Adrenal gland (tissue), 19 donors: ENCODE measurements at places on chromosomes 2 and 18.
A peak's percentile ranks its signal among the peaks of the same experiment; 100 is the strongest.

- no peak for DNase-seq
Observed at GRCh38 chr18:5516841-5517240, 27.0 kb downstream of the EPB41L3 start.

DNA sequence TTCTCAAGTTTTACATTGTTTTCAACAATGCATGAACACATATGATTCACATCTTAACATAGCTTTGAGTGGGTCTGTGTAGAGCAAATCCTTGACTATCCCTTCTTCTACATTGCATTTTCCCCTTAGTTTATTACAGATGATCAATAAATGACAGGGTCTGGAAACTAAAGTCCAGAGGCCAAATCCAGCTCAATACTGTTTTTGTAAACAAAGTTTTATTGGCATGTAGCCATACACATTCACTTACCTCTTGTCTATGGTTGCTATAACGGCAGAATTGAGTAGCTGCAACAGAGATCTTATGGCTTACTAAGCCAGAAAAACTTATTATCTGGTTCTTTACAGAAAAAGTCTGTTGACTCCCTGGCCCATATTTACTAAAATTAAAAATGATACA, 12.8 kb downstream of the FANCL start:
- no peak for DNase-seq

- DNase-seq = no peak
Observed at GRCh38 chr18:37019157-37019827, 190.4 kb downstream of the KIAA1328 start.

GRCh38 chr2:165547900-165548299, 78.4 kb downstream of the CSRNP3 start:
- no peak for DNase-seq

GRCh38 chr18:70036771-70037347, 89.2 kb upstream of the CD226 start:
- no peak for DNase-seq

GRCh38 chr2:239224199-239224570, 176.6 kb downstream of the HDAC4 start:
- no peak for DNase-seq

DNA sequence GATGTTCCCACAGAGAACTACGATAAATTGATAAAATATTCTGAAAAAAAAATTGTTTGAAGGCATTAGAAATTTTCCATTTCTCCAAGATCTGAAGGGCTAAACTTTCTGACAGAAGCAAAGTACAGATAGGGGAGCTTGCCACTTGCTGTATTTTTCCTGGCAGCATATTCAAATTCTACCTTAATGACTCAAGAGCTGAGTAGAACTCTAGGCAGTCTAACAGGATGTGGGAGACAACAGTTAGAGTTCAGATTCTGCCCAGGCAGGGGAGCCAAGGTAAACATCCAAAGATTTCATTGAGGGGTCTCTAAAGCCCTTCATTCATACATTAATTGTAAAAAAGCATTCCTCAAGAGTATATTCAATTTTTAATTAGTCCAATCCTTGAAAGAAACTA, 46.0 kb upstream of the RIT2 start:
- no peak for DNase-seq

DNA sequence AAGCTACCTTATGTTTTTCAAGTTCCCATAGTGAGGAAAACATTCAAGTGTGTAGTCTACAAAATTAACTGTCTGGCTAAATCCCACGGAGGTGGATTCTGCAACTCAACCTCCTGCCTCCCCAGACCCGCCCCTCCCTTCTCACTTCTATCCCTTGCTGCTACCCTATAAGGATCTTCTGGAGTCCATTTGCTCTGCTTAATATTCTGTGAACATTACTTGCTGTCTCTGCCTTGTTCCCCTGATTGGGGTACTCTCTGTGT, 163.2 kb downstream of the KCNE4 start:
- no peak for DNase-seq

GRCh38 chr2:138521821-138522220, 20.3 kb downstream of the SPOPL start:
- DNase-seq = no peak

- DNase-seq = no peak
Observed at GRCh38 chr2:199569336-199569735, 111.6 kb upstream of the SATB2 start.

DNA sequence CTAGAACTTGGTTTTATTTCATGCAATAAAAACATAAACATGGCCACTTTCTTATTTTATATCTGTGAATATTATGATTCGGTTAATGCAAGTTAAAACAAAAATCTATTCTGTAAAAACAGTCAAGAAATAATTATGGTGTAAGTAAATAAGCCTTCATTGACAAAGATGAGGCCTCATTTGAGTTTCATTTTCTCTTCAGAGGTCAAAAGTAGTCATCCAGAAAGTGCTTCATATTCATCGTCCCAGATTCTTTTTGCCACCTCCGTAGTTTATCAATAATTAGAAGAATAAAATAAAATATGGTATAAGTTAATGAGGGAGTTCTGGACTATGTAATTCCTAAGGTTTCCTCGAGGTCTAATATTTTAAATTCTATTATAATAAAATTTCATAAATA, 19.4 kb upstream of the HNRNPA3 start:
- DNase-seq = no peak

DNA sequence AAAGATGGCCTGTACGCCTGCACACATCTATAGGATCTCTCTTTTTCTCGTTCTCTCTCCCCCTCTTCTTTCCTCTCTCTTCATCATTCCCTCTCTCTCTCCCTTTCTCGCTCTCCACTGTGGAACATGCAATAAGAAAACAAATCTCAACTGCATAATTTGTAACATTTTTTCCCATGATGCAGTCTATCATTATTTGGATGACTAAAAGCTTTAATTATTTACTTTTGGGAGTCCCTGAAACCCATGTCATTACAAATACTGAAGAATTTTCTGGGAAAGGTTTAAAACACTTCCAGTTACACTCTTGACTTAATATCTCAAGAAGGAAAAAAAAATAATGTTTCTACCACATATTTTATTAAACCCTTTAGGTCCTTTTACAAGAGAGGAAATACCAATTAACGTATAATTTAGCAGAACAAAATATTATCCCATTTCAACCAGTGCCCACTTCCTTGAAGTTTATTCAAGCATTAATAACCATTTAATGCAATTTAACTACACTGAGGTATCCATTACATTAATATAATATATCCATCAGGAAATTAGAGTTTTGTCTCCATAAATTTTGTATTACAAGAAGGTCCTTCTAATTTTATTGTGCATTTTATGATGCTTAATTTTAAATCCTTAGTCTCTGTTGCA, 1615.2 kb upstream of the ACVR2A start:
- DNase-seq = no peak

DNA sequence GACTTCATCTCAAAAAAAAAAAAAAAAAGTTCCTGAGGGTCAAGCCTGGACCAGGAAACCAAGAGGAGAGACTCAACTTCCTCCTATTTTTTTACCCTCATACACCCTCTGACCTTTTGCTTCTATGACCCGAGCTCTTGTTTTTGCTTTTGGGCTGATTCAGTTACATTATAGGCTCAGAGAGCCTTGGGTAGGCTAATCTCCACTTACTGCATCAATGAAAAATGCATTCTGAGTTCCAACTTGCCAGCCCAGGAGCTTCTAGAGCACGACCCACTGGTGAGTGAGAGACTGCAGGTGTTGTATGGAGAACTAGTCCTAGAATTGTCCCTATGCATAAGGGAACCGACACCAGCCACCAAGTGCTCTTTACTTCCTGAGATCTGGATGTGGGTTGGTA, 91.1 kb downstream of the CABLES1 start:
- no peak for DNase-seq

DNA sequence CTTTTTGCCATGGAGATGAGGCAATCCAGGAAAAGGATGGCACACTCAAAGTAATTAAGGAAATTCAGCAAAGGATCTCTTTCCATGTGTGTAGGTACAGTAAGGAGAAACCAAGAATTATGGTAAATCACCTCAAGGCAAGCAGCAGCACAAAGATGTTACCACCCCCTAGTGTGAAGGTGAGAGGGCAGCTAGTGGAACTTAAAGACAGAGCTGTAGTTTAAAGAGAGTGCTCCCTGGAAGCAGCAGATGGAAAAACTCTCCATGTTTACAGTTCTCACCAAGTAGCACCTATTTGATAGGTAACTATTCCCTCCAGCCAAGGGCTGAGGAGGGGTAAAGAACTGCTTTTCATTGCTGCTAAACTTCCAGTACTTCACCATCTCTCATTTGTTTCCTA, 860.4 kb upstream of the CRIM1 start:
- DNase-seq = no peak

DNA sequence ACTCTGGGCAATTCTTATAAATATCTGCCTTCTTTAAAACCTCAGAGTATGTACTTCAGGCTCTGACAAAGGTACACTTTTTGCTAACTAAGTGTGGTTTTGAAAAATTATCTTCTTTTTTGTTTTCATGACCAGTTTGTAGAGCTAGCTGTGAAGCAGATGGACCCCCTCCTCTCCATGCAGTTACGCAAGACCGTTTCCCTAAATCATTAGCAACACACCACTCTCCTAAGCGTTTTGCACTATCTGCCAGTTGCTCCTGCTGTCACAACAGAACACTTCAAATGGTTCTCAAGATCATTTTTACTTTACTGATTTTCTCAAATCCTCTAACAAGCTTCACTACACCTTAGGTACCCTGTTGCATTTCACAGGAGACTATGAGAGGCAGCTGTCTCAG, 53.3 kb downstream of the GULP1 start:
- DNase-seq = no peak

GRCh38 chr18:21242141-21242779, at the start of gene GREB1L:
TSS of gene GREB1L (plus strand) at chr18:21242232. CDS start at chr18:21383519, 141,287 bp downstream.
- DNase-seq = peak; percentile 55

GRCh38 chr18:79796531-79797405, 970 bp upstream of the KCNG2 start:
- no peak for DNase-seq

DNA sequence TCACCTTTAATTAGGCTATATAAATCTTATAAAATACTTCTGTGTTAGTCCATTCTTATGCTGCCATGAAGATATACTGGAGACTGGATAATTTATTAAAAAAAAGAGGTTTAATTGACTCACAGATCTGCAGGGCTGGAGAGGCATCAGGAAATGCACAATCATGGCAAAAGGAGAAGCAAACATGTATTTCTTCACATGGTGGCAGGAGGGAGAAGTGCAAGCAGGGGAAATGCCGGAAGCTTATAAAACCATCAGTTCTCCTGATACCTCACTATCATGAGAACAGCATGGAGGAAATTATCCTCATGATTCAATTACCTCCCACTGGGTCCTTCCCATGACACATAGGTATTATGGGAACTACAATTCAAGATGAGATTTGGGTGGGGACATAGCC, 504.4 kb downstream of the RIT2 start:
- no peak for DNase-seq

DNA sequence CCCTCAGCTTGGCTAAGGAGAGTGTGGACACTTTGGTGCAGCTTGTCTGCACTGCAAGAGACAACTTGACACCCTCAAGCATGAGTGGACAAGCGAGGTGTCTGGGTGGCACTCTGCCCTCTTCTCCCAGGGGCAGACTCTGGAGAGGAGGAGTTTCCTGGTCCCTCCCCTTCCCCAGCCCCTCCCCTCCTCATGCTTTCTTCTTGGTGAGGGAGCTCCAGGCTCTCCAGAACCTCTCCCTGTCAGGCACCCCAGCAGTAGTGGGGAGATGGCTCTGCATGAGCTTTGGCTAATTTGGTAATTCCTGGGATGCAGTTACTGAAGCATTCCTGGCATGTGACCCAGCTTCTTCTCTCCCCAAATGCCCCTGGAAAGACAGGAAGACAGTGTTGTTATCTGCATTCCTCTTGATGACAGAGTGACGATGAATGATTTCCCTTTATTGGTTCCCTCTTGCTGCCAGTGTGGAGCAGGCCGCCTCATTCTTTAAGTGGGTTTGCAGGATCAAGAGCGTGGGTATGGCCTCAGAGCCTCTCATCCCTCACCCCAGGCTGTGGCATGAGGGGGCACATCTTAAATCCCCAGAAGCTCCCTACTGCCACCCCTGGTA, 89.2 kb downstream of the STPG4 start:
- no peak for DNase-seq

GRCh38 chr2:64023485-64024258, 4.4 kb upstream of the VPS54 start:
- DNase-seq = no peak

GRCh38 chr2:85601771-85602475, 575 bp downstream of the TMEM150A start:
- peak; percentile 82 for DNase-seq

- DNase-seq = no peak
Observed at GRCh38 chr2:160356485-160356884, 137.1 kb downstream of the RBMS1 start.

DNA sequence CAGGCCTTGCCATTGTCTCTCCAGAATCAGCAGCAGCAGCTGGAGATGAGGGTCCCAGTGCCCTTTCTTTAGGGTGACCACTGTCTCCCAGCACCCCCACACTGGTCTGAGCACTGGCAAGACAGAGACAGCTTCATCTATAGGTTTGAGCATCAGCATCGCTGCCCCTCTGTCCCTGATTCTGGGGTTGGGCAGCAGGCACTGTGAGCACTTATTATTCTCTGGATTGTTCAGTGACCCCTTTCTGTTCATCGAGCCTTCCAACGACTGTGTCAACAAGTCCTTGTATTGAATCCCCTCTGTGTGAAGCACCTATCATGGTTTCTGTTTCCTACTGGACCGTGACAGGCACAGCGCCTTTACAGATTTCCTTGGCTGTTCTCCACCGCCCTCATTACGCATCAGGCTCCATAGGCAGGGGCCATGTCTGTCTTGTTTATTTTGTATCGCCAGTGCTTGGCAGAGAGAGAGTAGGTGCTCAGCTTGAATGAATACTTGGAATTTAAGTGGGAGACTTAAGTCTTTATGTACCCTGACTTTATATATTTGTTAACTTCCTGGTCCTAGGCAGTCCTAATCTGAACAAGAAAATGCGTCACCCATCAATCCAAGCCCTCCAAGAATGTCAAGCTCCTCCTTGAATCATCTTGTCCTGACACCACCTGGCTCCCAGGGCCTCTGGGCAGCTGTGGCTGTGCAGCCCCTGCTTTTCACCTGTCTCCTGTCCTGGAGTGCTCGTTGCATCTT, 11.4 kb downstream of the MALL start:
- no peak for DNase-seq

DNA sequence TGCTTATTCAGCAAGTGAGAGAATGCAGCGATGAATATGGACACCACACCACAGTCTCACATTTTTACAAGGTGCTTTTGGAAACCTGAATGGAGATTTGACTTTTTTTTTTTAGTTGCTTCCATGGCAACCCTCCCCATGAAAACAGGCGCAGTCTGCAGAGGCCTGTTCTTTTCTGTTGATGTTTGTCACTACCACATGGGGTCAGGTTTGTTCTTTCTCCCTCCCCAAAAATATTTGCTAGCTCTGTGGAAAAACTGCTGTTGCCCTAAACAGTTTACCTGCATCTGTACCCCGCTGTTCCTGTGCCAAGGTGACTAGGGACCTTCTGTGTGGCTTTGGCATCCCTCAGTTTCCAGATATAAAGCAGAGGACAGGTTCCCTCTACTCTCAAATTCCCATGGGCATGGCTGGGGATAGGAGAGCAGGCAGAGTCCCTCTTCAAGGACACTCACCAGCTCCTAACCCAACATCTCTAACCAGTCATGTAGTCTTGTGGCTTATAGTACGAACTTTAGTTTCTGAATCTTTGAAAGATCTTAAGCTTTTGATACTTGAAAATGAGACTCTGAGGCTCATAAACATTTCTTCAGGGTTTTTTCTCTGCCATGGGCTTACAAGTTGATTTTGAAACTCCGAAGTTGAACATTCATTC, 14.7 kb upstream of the MAPRE2 start:
- DNase-seq = no peak

- no peak for DNase-seq
Observed at GRCh38 chr2:212177724-212178123, 360.9 kb downstream of the ERBB4 start.
